T-cell (primary cell): ENCODE measurements at places on chromosomes 7 and 10. TPM values are rescaled to one million over a fixed set of nuclear protein-coding genes. Genes with fewer than 3 reads are reported as not detected.

The NRG3 gene
- not detected for total RNA-seq

The HSPA12A gene
- 0.26 TPM for total RNA-seq

The AEBP1 gene
- total RNA-seq = 23.1 TPM

The PLXDC2 gene
- 0.56 TPM for total RNA-seq

The WEE2 gene
- total RNA-seq = not detected

The PNLIP gene
- not detected for total RNA-seq

The CABCOCO1 gene
- not detected for total RNA-seq

GRCh38 chr10:96387161-96387560, 28.4 kb upstream of the OPALIN start:
- H3K4me1 ChIP-seq = no peaks in the 10 kb centered on the region
- H3K27ac ChIP-seq = no peak overlapping the region
- H3K27me3 ChIP-seq = no peaks in the 10 kb centered on the region
- no peaks in the 10 kb centered on the region for H3K36me3 ChIP-seq
- DNase-seq = no peak

- H3K27ac ChIP-seq = no peak overlapping the region
- H3K4me1 ChIP-seq = no peaks in the 10 kb centered on the region
These were observed 78.1 kb downstream of the HDAC9 start for GRCh38 chr7:18573410-18574234.

DNA sequence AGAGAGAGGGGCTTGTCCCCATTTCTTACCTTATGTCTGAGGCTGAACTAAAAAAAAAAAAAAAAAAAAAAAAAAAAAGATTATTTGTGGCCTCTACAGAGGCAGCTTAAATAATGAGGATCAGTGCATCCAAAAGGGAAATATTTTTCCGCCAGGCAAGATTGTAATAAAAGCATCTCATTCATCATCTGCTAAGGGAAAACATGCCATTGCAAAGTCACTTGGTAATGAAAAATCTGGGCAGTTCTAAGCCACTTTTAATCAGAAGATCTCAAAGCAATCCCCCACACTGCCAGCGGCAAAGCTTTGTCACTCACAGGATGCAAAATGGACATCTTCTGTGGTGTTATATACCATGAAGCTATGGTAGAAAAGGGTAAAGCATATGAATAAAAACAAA, 3.8 kb downstream of the FAM107B start:
- no peak overlapping the region for H3K27ac ChIP-seq
- H3K4me1 ChIP-seq = no peaks in the 10 kb centered on the region
- no peak for DNase-seq
- H3K36me3 ChIP-seq = no peaks in the 10 kb centered on the region

DNA sequence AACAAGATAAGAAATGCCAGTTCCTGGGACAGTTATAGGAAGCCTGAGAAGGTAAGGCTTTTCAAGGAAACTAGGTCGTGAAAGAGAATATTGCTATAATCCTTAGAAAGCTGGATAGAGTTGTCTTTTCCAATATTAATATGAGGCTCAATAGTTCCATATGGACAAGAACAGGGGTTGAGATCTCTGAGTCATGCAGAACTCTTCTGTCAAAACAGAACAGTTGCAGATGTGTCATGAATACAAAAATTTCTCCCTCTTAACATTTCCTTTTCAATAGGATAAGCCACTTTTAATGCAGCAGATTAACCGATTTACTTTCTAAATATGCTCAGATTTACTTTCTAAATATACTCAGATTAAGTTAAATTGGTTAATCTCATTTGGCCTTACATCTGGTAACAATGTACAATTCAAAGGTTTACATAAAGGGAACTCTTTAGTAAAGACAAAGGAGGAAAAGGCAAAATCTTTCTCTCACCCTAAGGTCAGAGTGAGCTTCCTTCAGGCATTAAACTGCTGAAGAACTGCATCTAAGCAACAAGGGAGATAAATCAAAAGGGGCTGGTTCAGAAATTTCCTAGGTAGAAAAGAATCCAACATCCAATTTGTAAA, 104.7 kb upstream of the PCDH15 start:
- H3K4me3 ChIP-seq = no peak overlapping the region
- no peaks in the 10 kb centered on the region for H3K4me1 ChIP-seq
- DNase-seq = no peak
- H3K27ac ChIP-seq = no peak overlapping the region
- no peaks in the 10 kb centered on the region for H3K27me3 ChIP-seq

DNA sequence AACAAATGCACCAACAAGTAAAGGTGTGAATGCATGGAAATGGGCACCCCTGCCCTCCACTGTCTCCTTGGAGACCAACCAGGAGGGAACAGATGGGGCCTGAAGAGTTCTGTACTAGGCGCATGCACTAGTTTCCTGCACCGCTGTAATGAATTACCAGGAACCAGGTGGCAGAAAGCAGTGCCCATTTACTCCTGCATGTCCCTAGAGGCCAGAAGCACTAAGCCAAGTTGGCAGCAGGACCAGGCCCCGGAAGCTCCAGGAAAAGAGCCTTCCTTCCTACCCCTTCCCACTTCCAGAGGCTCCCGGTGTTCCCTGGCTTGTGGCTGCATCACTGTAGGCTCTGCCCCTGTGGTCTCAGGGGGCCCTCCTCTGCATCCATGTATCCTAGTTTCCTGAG, 237.5 kb upstream of the PPP2R2D start:
- H3K27ac ChIP-seq = no peak overlapping the region
- no peak for DNase-seq
- H3K36me3 ChIP-seq = no peaks in the 10 kb centered on the region
- no peaks in the 10 kb centered on the region for H3K27me3 ChIP-seq
- H3K4me3 ChIP-seq = no peak overlapping the region
- H3K4me1 ChIP-seq = no peaks in the 10 kb centered on the region

- H3K4me1 ChIP-seq = peaks cover 42% of the 10 kb centered on the region
- peak; percentile 25 for DNase-seq
- H3K4me3 ChIP-seq = no peak overlapping the region
- H3K27me3 ChIP-seq = no peaks in the 10 kb centered on the region
- H3K27ac ChIP-seq = no peak overlapping the region
These were observed 23.4 kb upstream of the DPYSL4 start for GRCh38 chr10:132163278-132163765.

- no peaks in the 10 kb centered on the region for H3K27me3 ChIP-seq
- no peaks in the 10 kb centered on the region for H3K36me3 ChIP-seq
- H3K4me1 ChIP-seq = no peaks in the 10 kb centered on the region
- no peak overlapping the region for H3K27ac ChIP-seq
These were observed 77.3 kb downstream of the CDC14C start for GRCh38 chr7:49001610-49002033.

- H3K27ac ChIP-seq = no peak overlapping the region
- no peaks in the 10 kb centered on the region for H3K4me1 ChIP-seq
- DNase-seq = no peak
- H3K4me3 ChIP-seq = no peak overlapping the region
- no peaks in the 10 kb centered on the region for H3K27me3 ChIP-seq
- no peaks in the 10 kb centered on the region for H3K36me3 ChIP-seq
These were observed 43.3 kb downstream of the GPR37 start for GRCh38 chr7:124722292-124722691.

DNA sequence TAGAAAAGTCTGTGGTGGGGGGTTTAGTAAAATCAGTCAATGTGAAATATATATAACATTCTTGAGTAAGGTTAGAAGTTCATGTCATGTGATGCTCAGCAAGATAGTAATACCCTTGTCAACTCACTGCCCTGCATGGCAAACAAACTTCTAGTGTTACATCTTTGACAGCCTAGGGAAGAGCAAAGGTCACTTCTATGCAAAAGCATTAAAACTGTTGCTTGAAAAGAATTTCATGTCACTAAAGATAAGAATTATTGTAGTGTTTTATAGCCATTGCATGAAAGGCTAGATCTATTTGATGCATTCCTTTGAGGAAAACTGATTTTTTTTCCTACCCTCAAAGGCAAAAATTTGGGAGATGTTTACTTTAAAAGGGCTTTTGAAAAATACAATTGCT, 176.0 kb downstream of the SKAP2 start:
- H3K4me3 ChIP-seq = no peak overlapping the region
- H3K4me1 ChIP-seq = no peaks in the 10 kb centered on the region
- H3K27me3 ChIP-seq = no peaks in the 10 kb centered on the region
- DNase-seq = no peak
- H3K27ac ChIP-seq = no peak overlapping the region

GRCh38 chr10:30403494-30403893, 30.5 kb upstream of the MAP3K8 start:
- no peaks in the 10 kb centered on the region for H3K36me3 ChIP-seq
- DNase-seq = no peak
- H3K4me3 ChIP-seq = no peak overlapping the region
- H3K27ac ChIP-seq = no peak overlapping the region
- no peaks in the 10 kb centered on the region for H3K27me3 ChIP-seq
- peaks cover 8% of the 10 kb centered on the region for H3K4me1 ChIP-seq

DNA sequence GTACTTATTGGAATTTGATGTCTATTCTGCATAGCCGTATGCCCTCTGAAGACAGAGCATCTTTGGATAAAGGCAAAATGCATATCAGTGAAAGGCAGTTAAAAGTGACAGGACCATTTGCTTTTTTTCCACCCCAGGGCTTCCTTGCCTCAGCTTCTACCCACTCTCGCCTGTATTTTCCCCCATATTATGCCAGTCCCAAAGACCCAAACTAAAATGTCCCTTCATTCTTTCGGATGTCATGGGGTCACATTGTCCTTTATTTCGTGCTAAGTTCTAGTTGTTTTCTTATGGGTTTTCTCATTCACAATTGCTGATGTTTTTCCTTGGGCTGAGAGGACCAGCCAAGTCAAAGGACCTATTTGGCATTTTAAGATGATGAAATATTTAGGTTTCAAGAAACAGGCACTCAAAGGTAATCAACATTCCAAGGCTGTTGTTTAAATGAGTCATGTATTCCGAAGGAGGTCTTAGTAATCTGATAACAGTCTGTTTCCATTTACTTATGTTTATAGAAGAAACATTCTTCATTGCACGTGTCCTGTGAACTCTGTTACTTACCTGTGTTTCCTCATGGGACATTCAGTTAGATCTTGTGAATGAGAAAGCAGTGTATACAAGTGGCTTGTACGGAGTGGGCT, 74.1 kb downstream of the DNAH11 start:
- DNase-seq = no peak
- no peaks in the 10 kb centered on the region for H3K4me1 ChIP-seq
- H3K36me3 ChIP-seq = no peaks in the 10 kb centered on the region
- H3K27me3 ChIP-seq = no peaks in the 10 kb centered on the region

DNA sequence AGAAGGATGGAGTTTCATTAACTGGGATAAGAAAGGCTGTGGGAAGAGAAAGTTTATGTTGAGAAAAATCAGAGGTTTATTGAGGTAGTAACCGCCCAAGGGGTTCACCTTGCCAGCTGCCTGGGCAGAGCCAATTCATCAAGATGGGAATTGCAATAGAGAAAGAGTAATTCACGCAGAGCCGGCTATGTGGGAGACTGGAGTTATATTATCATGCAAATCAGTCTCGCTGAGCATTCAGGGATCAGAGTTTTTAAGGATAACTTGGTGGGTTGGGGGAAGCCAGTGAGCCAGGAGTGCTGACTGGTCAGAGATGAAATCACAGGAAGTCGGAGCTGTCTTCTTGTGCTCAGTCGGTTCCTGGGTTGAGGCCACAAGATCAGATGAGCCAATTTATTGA, 70.6 kb downstream of the MALRD1 start:
- no peak for DNase-seq
- no peaks in the 10 kb centered on the region for H3K4me1 ChIP-seq
- H3K27me3 ChIP-seq = no peaks in the 10 kb centered on the region
- H3K27ac ChIP-seq = no peak overlapping the region
- H3K4me3 ChIP-seq = no peak overlapping the region

DNA sequence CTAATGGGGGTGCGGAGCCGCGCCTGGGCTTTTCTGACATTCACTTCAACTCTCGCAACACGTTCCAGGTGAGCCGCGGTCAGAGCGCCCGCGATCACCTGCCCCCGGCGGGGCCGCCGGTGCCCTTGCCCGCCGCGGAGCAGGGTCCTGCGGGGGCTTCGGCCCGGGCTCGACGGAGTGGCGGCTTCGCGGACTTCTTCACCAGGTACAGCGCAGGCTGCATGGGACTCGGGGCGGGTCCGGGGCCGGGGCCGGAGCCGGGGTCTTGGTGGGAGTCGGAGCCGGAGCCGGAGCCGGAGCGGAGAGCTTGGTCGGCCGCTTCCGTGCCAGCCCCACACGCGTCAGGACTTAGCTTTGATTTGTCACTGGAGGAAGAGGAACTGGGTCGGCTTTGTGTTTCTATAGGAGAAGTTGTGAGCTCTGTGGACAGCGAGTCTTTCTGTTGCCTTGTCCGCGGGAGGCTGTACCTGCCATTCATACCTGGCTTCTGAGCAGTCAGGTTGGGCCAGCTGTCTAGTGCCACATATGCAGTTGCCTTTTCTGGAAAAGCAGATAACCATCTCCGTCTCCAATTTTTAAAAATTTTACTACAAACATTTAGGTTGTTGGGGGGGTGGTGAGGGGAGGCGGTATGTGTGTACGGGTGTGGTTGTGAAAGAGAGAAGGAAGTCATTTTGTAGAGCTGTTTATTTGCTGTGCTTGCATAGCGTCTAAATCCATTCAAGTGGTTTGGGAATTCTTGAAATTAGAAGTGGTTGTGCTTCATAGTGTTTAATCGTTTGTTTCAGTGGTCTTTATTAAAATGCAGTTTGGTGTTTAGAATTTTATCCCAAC, 1.3 kb downstream of the TBC1D12 start:
- peak overlapping the region; percentile 21 for H3K4me3 ChIP-seq
- no peaks in the 10 kb centered on the region for H3K36me3 ChIP-seq
- DNase-seq = no peak
- H3K27ac ChIP-seq = no peak overlapping the region
- peaks cover 11% of the 10 kb centered on the region for H3K4me1 ChIP-seq

DNA sequence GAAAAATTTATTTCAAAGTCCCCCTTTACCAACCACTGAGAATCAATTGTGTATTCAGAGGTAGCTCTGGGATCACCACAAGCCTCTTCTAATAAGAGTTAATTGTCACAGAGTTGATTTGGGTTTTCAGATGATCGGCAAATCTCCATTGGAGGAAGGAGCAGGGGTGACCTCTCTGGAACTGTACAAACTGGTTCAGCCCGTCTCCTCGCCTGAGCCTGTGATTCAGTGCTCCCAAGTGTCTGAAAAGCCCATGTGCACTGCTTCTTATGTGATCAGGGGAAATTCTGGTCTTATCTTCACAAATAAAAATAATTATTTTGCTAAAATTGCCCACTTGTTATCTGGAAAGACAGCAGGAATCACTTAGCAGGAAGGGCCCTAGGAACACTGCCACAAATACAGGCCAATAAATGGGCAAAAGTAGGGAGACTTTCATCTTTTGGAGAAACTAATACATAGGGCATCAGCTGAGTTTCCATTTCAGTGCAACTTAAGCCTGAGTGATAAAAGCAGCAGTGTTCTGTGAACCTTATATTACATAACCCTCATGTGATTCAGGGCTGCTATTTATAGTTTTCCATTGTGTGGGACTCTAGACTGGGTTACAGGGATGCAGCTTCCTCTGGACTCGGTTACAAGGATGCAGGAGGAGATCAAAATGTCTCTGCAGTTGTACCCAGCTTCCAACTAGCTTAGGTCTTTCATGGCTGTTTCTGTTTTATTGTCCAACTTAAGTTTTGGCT, 32.3 kb downstream of the CDK1 start:
- DNase-seq = no peak
- no peaks in the 10 kb centered on the region for H3K36me3 ChIP-seq
- no peak overlapping the region for H3K4me3 ChIP-seq
- H3K27me3 ChIP-seq = no peaks in the 10 kb centered on the region
- no peak overlapping the region for H3K27ac ChIP-seq
- H3K4me1 ChIP-seq = no peaks in the 10 kb centered on the region

GRCh38 chr10:48567346-48567745, 37.5 kb downstream of the ARHGAP22 start:
- no peaks in the 10 kb centered on the region for H3K4me1 ChIP-seq
- DNase-seq = no peak
- H3K36me3 ChIP-seq = no peaks in the 10 kb centered on the region
- H3K27me3 ChIP-seq = peaks cover 4% of the 10 kb centered on the region
